LHCN-M2 (cell line): ENCODE measurements at places on chromosomes 16 and 17. TPM values are rescaled to one million over a fixed set of nuclear protein-coding genes. Genes with fewer than 3 reads are reported as not detected.

Gene STH
- not detected in 2 replicates for total RNA-seq

DNA sequence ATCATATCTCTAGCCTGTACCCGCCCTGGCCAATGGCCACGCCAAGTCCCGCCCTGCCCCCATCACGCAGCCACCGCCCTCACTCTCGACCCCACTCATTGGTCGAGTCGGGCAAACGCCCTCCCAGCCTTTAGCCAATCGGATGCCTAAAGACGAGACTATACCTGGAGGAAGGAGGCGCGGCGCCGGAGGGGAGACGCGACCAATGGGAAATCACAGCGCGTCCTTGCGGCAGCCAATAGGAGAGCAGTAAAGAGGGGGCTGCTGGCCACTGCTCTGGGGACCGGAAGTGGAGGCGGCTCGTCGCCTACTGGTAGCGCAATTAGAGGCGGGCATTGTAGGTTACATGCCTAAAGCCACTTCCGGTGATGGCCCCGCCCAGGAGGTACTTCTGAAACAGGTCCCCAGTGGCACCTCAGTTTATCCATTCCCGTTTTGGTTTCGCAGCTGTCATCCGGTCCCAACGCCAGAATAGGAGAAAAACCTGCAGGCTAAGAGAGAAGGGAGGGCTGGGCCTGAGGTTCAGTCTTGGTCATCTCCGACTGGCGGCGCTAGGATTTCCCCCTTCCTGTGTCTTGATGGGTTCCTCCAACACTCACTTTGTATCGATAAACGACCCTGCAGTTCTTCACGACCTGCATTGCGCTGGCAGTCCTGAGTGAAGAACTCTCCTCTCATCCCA, 3.6 kb upstream of the MTMR4 start:
- DNase-seq: peak; percentile 100

DNA sequence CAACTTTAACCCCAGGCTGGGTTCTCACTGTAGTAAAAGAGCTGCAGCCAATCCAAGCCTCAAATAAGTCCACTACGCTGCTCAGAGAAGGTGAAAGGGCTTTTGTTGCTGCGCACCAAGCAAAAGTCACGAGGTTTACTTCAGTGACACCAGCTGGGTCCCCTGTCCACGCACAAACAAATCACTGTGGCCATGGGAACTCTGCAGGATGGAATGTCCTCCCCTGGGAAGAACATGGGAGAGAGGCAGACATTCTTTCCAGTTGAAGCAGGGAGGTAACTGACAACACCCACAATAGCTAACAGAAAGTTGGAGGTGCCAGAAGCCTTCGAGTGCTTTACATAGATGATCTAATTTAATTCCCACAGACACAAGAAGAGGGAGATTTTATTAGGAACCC, 181.9 kb downstream of the PMP22 start:
- DNase-seq: no peak

DNA sequence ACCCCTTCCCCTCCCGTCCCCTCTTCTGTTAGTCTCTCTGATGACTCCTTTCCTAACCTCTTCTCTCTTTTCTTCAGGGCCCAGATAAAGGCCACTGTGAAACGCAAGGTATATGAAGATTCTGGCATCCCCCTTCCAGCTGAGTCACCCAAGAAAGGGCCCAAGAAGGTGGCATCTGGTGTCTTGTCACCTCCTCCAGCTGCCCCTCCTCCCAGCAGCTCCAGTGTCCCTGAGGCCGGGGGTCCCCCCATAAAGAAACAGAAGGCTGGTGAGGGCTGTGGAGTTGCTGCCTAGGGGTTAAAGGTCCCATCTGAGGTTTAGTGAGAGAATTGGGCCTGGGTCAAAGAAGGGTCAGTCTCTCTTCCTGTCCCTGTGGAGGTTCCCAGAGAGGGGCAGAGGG, 4.0 kb downstream of the RNASEK start:
- no peak for DNase-seq

- DNase-seq: no peak
These were observed 6.4 kb downstream of the MRM3 start for GRCh38 chr17:788551-788950.

Gene GRAP
- total RNA-seq: 0.19 TPM in 1 of 2 replicates, not detected in the other

Gene MNT
- total RNA-seq: 6.3 and 6.8 TPM in 2 replicates

Gene GLIS2
- total RNA-seq: 1.1 and 1.3 TPM in 2 replicates

Gene PRRT2
- total RNA-seq: 0.58 and 1.1 TPM in 2 replicates

DNA sequence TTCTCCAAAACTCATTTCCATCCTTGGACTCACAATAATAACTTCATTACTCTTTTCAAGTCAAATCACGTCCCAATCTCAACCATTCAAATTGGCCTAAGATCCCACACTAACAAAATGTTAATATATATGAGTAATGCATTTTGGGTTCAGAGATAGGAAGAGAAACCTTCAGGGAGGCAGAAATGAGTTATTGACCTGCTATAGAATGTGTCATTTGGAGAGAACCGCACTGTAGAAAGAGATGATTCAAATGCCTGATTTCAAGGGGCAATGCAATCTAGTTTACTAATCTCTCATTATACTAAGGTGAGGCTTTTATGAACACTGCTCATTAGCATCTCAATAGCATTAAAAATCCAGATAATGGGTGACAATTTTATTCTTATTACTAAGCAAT, 1595.0 kb upstream of the GOT2 start:
- no peak for DNase-seq

Gene DNAH9
- 0.06 TPM in 1 of 2 replicates, not detected in the other for total RNA-seq

- DNase-seq: no peak
These were observed 37.1 kb downstream of the YWHAE start for GRCh38 chr17:1362964-1363363.

DNA sequence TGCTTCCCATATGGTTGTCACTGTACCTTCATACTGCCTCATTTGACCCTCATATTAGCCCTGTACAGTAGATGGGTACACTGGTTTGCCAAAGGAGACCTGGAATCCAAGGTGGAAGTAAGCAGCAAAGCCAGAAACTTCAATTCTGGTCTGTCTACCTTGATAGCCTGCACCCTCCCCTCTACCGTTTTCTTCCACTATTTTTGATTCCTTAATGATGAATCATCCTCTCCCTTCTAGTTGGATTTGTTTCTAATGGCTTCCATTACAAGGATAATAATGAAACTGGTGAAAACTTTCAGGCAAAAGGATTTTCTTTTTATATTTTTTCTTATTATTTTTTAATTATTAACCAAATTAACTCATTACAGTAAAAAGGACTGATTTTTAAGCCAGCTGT, 17.3 kb downstream of the TAC4 start:
- DNase-seq: no peak

DNA sequence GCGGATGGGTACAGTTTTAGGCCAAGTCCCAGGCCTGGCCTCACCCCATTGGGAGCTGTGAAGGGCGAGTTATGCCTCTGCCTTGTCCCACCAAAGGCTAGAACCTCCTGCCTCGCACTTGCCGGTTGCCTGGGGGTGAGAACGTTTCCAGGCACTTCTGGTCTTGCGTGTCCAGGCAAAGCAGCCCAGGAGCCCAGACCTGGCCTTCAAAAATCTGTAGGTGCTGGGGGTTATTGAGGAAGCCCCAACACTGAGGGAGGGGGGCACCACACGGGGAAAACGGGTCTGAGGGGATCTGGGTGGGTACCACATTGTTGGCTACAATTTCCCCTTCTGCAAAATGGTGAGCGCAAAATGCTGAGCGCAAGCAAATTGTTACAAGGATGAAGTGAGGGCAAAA, 12.2 kb upstream of the ATP2C2 start:
- DNase-seq: no peak

Gene HS3ST3B1
- total RNA-seq: 6.9 and 7.7 TPM in 2 replicates

DNA sequence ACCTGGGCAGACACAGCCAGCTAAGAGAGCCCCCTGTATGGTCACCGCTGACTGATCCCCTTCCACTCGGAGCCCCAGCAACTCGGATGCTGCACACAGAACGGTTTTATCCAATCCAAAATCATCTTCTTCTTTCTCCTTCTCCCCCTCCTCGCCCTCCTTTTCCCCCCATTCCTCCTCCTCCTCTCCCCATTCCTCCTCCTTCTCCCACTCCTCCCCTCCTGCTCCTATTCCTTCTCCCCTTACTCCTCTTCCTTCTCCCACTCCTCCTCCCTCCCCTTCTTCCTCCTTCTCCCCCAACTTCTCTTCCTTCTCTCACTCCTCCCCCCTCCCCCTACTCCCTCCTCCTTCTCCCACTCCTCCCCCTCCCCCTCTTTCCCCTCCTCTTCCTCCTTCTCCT, 30.4 kb upstream of the MEAK7 start:
- DNase-seq: no peak

- no peak for DNase-seq
These were observed 10.4 kb upstream of the FAM20A start for GRCh38 chr17:68611353-68612208.

Gene SPPL2C
- not detected in 2 replicates for total RNA-seq

GRCh38 chr16:27433636-27434035, 31.7 kb downstream of the IL21R start:
- no peak for DNase-seq

DNA sequence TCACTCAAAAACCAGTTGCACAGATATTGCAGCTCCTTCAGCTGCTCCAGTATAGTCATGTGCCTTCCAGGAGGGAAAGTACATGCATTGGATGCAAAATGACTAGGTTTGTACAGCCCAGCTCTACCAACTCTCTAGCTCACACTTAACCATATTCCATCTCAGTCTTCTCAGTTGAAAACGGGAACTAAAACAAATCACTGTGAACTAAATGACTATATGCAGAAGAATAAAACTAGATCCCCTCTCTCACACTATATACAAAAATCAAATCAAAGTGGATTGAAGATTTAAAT, 24.9 kb downstream of the DCUN1D3 start:
- no peak for DNase-seq

GRCh38 chr16:26070302-26071100, 378.7 kb downstream of the HS3ST4 start:
- no peak for DNase-seq

Gene SDR42E2
- total RNA-seq: not detected in 2 replicates

GRCh38 chr17:45003877-45004276, 35.8 kb upstream of the C1QL1 start:
- DNase-seq: no peak

Gene WRAP53
- 18.2 and 20.0 TPM in 2 replicates for total RNA-seq

GRCh38 chr17:80264205-80265075, 3.8 kb downstream of the RNF213 start:
- DNase-seq: no peak

Gene CD7
- 0.92 and 1.6 TPM in 2 replicates for total RNA-seq

DNA sequence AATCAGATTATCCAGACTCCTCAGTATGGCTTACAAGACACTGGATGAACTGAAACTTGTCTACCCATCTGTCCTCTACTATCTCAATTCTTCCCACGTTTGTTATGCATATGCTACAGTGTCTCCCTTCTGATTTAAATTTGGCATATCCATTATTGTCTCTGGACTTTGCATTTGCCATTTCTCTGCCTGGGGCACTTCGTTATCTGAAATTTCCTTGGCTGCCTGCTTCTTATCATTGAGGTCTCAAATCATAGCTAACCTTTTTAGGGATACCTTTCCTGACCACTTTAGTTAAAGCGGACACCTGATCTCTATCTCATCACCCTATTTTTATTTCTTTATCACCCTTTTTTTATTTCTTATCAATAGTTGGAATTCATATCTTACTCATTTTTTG, 853.4 kb downstream of the KCNJ2 start:
- DNase-seq: no peak

GRCh38 chr16:76464955-76465620, 187.9 kb downstream of the CNTNAP4 start:
- DNase-seq: no peak

DNA sequence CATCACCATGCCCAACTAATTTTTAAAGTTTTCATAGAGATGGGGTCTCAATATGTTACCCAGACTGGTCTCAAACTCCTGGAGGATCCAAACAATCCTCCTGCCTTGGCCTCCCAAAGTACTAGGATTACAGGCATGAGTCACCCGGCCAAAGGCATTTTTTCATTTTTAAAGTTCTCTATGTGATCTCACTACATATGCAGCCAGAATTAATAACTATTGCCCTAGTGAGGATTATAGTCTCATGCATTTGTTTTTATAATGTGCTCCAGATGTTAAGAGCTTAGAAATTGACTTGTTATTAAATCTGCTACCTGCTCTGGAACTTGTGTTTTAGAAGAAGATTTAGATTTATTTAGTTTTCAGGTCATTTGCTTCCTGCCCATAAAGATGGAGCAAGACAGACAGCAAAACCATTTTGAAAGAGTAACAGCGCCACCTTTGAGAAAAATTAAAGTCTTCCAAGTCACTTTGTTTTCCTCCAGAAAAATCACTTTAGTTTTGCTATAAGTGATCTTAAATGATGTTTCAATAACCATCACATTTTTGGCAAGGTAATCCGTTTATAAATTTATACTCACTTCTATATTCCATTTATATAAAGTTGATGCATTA, 79.5 kb downstream of the CA4 start:
- DNase-seq: peak; percentile 10

DNA sequence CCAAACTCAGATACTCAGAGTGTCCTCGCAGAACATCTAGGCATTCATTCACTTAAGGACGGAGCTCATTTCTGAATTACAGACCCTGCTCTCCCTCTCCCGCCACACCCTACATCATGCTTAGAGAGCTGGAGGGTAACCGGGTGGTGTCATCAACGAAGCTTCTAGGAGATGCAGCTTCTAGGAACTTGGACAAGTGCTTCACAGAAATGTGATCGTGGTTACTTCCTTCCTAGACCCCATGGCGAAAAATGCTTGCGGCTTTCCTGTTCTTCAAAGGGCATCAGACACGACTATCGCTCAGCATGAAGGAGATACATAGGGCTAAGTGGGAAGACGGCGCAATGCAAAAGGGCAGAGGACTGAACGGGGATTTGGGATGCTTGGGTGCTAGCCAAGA, 126.8 kb downstream of the ZFHX3 start:
- no peak for DNase-seq

DNA sequence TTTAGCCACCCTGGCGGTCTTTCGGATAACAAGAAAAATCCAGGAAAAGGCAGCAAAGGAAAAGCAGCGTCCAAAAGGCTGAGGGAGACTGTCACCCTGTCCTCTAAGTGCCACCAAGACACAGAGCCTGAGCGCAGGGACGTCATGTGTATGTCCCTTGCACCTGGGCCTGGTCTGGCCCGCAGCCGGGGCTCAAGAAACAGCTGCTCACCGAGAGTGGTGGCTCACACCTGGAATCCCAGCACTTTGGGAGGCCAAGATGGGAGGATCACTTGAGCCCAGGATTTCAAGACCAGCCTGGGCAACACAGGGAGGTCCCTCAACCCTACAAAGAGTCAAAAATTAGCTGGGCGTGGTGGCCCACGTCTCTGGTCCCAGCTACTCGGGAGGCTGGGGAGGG, 9.2 kb upstream of the MEAK7 start:
- DNase-seq: no peak

DNA sequence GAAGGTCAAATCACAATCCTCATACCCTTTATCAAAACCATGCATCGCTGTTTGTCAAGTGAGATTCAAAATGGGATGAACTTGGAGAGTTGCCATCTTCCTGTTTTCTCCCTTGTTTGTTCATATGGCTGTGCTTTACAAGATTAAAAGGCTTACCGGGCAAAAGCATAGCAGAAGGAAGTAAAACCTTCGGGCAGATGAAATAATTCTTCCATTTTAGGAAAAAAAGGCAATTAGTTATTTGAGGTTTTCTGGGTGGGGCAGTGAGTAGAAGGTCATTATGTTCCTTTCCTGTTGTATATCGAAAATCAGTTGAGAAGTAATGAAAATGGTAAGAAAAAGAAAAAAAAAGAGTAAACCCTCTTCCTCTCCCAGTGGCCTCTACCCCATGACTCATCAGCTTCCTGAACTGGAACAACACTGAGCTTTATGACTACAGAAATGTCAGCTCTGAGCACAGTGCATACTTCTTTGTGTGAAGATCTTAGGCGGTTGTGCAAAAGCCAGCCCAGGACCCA, 369.2 kb downstream of the CDH13 start:
- DNase-seq: peak; percentile 91
